Right renal pelvis (tissue), 4 donors: ENCODE measurements at places on chromosomes 2 and 18.
A peak's percentile ranks its signal among the peaks of the same experiment; 100 is the strongest.

GRCh38 chr18:55323051-55323994 lies 264.7 kb downstream of the TCF4 start:
- no peak for DNase-seq

DNA sequence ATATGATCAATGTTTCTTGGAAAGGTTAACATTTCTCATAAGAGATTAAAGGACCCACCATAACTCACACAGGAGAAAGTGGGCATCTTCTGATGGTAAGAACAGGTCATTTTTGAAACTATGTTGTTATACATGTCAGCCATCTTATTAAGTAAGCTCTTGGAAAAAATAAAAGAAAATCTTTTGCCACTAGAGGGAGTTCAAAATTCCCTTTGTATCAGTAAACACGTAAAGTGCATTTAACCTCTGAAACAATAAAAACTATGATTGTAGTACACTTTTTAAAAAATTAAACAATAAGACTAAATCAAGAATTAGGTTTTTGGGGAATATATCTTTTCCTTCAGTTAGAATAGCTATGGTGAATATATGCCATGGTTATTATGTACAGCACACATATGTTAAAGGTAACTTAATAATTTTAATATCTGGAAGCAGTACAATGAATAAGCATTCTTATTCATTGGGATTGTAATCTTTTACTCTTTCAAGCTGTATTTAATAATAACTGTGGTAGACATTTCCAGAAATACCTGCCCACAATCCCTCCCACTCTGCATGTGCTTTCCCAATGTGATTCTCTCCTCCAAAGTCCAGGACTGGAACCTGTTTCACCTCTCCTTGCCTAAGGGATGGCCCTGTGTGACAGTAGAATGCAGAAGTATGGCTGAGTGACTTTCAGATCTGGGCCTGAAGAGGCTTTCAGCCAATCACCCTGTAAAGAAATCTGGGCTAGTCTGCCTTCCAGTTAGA lies 64.2 kb downstream of the RBMS1 start:
- DNase-seq: no peak

GRCh38 chr2:121771976-121772742 lies 16.7 kb downstream of the TSN start:
- DNase-seq: peak; percentile 40

GRCh38 chr2:234674781-234675201 lies 177.9 kb upstream of the ARL4C start:
- no peak for DNase-seq
